ENCODE measurements at places on chromosomes 3 and 15.

GRCh38 chr3:143970773-143971358, 757 bp upstream of the DIPK2A start:
- DNase-seq: peak; percentile 75

DNA sequence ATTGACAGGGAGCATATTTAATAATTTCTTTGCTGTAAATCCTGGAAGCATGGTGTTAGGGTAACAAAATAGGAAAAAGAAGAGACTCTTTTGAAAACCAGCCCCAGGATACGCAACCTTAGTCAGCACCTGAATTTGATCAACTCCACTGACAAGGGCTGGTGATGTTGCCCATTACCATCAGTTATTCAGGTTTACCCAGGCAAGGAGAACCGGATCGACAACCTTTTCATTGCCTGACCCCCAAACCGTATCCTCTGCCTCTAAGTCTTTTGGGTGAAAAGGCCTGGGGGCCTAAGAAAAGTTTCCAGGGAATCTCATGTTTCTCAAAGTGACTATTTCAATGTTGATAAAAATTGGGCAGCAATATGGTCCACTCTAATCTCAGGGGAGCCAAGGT, 313.3 kb downstream of the KBTBD8 start:
- DNase-seq: no peak

GRCh38 chr3:4351164-4351855, 48.1 kb downstream of the SETMAR start:
- DNase-seq: no peak

DNA sequence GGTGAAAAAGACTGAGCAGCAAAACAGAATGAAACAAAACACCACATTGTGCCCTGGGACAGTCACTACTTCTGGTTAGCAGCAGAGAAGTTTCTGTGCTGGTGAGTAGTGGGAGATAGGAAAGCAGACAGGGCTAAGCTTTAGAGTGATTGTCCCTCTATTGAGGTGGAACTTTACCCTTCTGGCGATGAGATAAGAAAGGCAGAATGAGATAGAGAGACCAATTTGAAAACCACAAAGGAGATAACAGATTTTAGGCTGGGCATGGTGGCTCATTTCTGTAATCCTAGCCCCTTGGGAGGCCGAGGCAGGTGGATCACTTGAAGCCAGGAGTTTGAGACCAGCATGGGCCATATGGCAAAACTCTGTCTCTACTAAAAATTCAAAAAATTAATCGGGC, 208.5 kb downstream of the TBL1XR1 start:
- DNase-seq: no peak

- DNase-seq: peak; percentile 25
Observed at GRCh38 chr3:126867190-126867862, 115.6 kb upstream of the PLXNA1 start.

DNA sequence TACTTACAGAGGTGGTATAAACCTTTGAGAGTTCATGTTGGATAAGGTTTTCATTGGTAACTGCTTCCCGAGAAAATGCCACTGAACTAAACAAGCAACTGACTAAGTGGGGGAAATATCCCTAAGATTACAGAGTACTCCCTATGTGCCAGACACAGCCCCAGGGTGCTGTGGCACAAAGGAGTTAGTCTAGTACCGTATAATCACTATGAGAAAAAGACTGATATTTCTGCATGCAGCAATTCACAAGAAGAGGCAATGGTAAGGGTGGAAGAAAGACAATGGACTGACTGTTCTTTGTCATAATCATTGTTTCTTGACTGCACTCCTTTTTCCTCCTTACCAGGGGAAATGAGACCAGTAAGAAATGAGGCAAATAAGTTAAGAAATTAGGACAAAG, 20.0 kb upstream of the SLC25A26 start:
- DNase-seq: no peak

DNA sequence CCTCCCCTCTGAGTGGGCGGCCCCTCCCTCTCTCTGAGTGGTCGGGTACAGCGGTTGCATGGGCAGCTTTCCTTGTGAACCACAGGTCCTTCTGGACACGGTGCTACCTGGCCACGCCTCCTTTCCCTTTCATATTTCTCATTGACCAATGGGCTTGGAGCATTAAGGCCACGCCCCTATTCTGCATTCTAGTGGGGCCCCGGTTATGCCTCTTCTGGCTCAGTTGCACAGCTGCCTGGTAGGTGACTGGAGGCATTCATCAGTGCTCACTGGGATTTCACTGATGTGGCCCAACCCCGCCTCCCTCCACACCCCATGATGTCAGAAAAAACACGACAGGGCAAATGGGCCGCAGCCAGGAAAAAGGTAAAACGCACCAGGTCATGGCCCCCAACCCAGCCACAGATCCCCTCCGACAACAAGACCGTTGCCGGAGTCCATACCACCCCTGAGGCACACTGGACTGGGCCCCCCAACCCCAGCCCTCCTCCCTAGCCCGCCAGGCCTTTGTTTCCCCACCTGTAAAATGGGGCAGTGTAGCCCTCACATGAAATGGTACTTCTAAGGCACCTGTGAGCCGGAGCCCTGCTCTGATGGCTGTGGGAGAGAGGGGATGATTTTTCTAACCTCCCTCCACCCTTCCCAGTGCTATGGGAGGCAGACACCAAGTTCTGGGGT, 26.3 kb downstream of the NGRN start:
- no peak for DNase-seq

GRCh38 chr15:62988701-62989100, 53.8 kb upstream of the TPM1 start:
- DNase-seq: no peak

All from type B pancreatic cell (in vitro differentiated cells).